Skeletal muscle cell (primary cell): ENCODE measurements at places on chromosomes 1 and 21.

- no peak for DNase-seq
These were observed 54.0 kb downstream of the LTN1 start for GRCh38 chr21:28938726-28939125.

DNA sequence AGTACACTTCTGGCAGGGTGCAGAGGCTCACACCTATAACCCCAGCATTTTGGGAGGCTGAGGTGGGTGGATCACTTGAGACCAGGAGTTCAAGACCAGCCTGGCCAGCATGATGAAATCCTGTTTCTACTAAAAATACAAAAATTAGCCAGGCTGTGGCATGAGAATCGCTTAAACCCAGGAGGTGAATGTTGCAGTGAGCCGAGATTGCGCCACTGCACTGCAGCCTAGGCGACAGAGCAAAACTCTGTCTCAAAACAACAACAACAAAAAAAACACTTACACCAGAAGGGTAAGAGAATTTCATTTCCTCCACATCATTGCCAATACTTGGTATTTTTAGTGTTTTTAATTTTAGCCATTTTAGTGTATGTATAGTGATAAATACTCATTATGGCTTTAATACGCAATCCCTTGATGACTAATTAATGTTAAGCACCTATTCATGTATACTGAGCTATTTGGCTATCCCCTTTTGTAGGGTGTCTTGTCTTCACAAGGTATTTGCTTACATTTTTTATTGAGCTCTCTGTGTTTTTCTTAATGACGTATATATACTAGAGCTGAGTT, 77.1 kb upstream of the TNR start:
- DNase-seq, result no peak

DNA sequence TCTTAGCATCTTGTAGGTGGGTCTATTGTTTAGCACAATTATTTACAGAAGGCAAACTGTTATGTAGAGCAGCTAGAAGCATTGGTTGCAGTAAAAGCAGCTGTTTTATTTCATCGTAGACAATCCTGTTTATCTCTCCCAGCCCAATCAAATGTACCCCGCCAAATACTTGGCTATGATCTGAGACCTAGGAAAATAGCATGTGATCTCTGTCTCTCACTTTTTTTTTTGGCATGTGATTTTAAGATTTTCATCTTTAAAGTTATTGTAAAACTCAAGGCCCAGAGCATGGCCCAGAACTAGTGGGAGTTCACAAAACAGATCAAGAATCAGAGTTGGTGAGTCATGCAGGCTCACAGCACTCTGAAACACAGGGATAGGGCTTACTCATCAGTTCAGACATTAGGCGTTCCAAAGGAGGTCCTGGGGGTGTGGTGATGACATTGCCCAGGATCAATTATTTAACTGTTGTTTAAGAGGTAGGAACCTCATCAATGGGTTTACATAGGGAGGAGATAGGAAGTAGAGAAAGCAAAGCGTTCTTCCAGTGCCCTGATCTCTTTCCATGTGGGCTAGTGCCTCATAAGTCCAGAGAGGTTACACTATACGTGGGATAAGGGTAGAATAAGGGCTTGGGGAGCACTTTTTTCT, 40.2 kb downstream of the TBX19 start:
- peak; percentile 75 for DNase-seq

- DNase-seq, result no peak
These were observed 26.1 kb upstream of the PRSS38 start for GRCh38 chr1:227789084-227790033.

GRCh38 chr1:1157033-1157365, 16.7 kb upstream of the TTLL10 start:
- DNase-seq, result no peak

GRCh38 chr1:48160486-48161132, 61.9 kb upstream of the SLC5A9 start:
- DNase-seq, result no peak

GRCh38 chr1:113608399-113608798, 150.9 kb downstream of the PHTF1 start:
- no peak for DNase-seq

DNA sequence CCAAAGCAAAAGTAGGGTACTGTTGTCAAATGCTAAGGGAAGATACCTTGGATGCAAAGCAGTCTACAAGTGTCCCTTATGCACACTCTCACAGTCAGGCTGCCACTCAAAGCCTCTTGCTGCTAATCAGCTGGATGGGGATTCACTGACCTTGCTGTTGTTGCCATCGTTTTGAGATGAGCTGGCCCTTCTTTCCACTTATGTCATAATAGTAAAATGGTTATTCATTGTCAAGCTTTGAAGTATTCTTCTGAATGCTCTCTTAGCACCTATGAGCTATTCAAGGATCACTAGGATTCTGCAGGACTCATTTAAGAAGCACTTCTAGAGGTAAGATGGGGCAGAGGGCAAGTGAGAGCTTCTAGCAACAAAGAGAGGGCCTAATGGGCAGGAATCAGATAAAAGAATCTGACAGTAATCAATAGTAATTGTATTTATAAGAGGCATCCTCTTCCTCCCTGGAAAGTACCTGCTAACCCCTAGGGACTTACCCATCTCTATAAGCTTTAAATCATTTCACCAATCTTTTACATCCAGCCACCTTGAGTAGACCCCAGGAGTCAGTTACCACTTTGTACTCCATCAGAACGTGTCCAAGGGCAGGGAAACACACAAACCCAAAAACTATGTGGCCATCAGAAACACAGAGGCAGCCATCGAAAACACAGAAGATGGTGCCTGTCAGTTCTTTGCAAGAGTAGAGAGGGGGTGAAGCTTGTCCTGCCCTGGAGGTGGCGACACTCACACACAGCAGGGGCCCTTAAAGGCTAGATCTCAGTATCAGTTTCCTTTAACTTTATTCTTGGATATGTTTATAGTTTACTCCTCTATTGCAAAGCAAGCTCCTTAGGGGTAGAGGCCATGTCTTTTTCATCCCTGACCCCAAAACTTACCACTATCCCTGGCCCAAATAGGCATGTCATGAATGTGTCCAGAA, 103.7 kb upstream of the NFIA start:
- no peak for DNase-seq

DNA sequence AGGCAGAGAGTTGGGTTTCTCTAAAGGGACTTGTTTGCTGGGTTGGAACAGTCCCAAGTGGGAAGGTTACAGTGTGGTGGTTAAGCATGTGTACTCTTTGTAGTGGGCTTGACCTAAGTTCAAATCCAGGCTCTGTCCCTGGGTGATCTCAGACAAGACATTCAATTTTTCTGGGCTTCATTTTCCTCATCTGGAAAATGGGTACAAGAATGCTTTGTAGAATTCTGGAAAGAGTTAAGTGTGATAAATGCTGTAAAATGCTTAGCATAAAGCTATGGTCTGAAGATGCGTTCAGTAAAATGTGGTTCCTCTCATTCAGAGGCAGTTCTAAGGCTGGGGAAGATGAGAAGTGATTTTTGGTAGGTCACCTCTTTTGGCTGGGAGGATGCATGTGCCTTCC, 805 bp downstream of the GRHL3 start:
- DNase-seq, result no peak

DNA sequence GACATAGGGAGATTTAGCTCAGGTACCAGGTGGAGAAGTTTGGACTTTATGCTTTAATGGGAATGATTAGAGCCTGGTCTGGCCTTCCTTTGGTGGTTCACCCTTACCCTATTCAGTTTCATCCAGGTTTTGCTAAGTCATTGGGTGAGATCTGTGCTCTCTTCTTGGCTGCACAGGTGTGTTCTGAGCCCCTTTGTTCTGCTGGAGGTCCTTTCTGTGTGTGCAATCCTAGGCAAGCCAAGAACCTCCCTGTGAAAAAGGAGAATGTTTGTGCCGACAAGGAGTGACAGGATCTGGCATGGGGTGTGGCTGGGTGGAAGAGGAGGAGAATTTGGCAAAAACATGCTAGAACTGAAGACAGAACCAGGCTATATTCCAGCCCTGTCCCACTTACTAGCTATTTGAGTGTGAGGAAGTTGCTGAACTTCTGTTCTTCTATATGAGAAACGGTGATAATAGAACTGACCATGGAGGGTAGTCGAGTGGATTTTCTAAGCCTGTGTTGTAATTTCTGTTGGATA, 4.6 kb downstream of the GSTM5 start:
- no peak for DNase-seq

GRCh38 chr1:204813522-204813921, 57.1 kb upstream of the NFASC start:
- DNase-seq, result no peak

- no peak for DNase-seq
These were observed 266.2 kb downstream of the LMO4 start for GRCh38 chr1:87594736-87595383.

- no peak for DNase-seq
These were observed 36.0 kb upstream of the TENT5C start for GRCh38 chr1:117569856-117570255.

DNA sequence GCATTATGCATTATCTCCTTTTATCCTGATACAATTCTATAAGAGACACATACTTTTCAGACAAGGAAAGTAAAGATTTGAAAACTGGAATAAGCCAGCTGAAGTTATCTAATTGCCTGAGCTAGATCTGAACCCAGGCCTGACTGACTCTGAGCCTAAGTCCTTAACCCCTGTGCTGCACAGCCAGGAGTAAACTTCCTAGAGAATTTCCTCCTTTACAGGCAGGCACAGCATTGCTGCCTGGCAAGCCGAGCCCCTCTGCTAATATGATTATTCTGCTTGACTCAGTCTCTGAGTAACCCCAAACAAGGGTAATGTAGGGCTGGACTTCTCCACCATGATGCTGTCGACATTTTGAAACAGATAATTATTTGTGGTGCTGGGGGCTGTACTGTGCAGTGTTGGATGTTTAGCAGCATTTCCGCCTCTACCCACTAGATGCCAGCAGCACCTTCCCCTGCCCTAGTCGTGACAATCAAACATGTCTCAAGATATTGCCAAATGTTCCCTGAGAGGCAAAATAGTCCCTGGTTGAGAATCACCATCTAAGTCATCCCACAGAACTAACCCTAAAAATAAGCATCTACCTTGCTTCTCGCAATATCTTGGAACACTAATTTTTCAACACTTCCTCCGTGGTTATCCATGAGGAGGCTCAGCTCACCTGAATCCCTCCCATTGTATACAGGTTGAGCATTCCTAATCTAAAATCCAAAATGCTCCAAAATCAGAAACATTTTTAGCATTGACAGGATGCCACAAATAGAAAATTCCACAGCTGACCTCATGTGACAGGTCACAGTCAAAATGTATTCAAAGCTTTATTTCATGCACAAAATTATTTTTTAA, 18.5 kb downstream of the CAMK1G start:
- DNase-seq, result no peak

DNA sequence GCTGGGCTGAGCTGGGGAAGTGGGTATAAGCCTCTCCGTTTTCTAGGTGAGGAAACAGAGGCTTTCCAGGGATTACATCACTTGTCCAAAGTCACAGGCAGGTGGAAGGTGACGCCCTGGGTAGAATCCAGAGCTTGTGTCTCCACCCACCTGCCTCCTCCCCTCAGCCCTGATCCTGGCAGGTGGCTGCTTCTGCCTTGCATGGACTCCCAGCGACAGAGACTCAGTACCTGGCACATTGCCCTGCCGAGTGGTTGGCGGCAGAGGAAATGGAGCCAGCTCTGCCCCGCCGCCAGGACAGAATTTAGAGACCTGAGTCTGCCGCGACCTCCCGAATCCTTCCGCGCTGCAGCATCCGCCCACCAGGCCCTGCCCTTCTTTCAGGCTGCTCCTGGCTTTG, 2.1 kb downstream of the PLA2G2E start:
- DNase-seq, result no peak

GRCh38 chr1:171081763-171082201, 8.9 kb upstream of the FMO3 start:
- no peak for DNase-seq

DNA sequence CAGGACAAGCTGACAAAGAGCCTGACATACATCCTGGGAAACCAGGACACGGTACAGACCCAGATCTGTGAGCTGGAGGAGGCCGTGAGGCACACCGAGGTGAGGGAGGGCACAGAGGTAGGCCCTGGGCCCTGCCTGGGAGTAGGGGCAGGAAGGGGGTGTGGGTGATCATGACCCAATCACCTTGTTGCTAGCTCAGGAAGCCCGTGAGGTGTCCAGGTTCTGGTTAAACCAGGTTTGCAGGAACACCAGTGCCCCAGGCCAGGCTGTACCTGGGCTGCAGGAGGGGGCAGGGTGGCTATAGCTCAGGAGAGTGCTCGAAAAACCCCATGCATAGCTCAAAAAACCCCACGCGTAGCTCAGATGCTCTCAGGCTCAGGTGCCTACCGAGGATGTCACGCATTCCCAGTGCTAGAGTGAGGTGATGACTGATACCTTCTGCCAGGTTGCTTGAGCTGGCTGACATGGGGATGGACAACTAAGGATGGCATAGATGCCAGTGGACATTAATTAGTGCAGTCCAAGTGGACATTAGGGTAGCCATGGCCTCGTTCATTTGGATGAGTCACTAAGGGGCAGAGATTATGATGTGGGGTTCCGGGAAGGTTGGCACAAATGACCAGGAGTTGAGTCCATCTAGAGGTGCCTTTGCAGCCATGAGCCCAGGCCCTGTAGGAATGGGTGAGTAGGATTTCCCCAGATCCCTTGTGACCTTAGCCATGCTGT, 3.7 kb downstream of the TRIM46 start:
- DNase-seq, result no peak

DNA sequence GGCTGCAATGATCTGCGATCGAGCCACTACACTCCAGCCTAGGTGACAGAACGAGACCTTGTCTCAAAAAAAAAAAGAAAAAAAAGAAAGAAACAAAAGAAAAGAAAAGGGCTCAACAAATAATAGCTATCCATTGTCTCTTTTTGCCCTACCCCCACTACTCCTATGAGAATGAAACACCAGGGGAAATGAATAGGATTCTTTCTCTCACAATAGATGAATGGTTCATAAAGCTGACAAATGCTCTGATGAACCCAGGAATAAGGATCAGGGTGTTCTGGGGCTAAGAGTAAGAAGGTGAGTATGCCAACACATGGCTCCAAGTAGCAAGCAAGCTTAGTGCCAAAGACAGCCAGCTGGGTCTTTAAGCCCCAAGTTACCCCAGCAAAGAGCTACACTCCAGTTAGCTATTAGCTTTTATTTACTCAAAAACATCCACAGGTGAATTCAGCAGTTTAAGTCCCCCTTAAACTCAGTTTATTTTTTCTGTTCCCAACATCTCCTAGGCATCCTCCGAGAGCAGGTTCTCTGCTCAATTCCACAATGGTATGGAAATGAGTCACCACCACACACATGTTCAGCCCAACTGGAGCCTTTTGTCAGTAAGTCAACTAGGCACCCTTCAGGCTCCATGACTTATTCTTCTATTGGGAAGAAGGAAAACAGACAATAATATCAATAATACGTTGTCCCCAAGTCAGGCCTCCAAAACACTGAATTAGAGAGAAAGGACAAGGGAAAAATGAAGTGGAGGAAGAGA, 4.2 kb downstream of the ADORA3 start:
- no peak for DNase-seq

GRCh38 chr1:245984390-245985155, 522.5 kb downstream of the SMYD3 start:
- no peak for DNase-seq

GRCh38 chr1:63714482-63714760, 59.4 kb upstream of the ROR1 start:
- DNase-seq, result no peak
